ENCODE measurements at places on chromosomes 2 and 18.

GRCh38 chr2:182616471-182617393, 99.3 kb upstream of the DNAJC10 start:
- no peak for DNase-seq

DNA sequence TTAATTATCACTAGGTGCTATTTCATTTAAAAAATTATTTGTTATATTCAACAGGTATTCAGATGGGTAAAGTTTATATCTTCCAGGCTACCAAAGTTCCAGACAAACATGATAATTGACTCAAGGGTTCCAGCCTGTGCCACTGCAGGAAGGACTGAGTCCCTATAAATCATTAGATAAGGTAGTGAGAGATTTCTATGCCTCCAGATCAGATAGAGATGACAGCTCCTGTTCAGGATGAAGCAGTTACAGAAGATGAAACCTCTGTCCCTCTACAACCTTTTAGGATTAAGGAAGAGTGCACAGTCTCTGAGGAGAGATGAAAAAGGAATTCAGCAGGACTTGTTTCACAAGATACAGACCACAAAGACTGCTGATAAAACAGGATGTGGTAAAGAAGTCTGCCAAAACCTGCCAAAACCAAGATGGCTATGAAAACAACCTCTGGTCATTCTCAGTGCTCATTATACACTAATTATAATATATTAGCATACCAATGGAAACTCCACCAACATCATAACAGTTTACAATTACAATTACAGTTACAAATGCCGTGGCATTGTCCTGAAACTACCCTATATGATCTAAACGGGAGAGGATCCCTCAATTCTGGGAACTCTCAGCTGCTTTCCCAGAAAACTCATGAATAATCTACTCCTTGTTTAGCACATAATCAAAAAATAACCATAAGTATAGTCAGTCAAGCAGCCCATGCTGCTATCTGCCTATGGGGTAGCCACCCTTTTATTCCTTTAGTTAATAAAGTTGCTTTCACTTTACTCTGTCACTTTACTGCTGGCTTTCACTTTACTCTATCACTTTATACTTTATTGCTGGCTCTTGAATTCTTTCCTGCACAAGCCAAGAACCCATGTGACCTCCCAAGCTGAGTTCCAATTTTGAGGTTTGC, 288.5 kb downstream of the PDE11A start:
- no peak for DNase-seq

DNA sequence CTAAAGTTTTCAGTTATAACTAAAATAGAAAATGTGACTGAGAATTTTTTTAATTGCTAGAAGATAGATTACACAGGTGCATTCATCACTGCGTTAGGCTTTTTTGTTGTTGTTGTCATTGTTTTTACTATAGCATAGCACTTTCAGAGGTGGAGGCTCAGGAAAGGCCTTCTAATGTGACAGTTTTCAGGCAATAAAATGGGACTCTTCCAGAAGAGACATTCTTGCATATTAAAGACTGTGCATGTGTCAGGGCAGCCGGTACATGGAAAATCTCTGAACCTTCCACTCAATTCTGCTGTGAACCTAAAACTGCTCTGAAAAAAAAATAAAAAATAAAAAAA, 175.2 kb downstream of the METTL4 start:
- DNase-seq = no peak

- no peak for DNase-seq
These were observed 81.5 kb downstream of the EFEMP1 start for GRCh38 chr2:55842046-55842445.

DNA sequence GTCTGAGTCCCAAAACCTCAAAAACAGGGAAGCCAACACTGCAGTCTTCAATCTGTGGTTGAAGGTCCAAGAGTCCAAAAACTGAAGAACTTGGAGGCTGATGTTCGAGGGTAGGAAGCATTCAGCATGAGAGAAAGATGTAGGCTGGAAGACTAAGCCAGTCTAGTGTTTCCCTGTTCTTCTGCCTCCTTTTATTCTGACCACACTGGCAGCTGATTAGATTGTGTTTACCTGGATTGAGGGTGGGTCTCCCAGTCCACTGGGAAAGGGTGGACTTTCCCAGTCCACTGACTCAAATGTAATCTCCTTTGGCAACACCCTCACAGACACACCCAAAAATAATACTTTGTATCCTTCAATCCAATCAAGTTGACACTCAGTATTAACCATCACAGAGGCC, 27.5 kb upstream of the IL1B start:
- no peak for DNase-seq

GRCh38 chr2:37156071-37156856, 516 bp downstream of the EIF2AK2 start:
- DNase-seq = no peak

DNA sequence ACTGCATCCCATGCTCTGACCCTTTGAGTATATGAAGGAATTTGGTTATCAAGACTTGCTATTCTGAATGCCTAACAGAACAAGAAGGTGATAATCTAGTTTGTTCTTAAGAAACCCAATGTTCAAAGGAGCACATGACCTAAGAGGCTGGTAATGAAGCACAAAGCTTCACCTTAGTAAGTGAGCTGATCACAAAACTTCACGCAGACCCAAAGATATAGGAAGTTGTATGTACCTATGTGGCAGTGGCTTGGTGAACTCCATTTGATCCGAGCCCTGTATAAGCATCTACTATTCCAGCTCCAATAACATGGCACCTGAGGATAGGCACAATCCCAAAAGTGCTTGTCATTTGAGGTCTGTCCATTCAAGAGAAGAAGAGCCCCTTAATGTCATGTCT, 78.6 kb downstream of the ANKRD44 start:
- no peak for DNase-seq

DNA sequence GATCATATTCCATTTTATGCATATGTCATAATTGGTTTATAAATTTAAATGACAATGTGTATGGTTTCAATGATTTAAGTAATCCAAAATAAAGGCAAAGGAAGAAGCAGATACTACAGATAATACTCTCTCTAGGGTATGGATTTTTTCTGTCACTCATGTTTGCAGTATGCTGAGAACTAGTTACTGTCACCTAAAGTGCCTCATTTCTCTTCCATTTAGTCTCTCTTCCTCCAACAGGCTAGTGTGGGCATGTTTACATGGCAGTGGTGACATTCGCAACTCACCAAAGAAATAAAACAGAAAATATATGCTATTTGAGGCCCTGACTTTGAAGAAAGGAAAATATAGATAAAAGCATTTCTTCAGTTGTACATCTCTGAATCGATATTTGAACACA, 1460.4 kb upstream of the ZEB2 start:
- DNase-seq = no peak

DNA sequence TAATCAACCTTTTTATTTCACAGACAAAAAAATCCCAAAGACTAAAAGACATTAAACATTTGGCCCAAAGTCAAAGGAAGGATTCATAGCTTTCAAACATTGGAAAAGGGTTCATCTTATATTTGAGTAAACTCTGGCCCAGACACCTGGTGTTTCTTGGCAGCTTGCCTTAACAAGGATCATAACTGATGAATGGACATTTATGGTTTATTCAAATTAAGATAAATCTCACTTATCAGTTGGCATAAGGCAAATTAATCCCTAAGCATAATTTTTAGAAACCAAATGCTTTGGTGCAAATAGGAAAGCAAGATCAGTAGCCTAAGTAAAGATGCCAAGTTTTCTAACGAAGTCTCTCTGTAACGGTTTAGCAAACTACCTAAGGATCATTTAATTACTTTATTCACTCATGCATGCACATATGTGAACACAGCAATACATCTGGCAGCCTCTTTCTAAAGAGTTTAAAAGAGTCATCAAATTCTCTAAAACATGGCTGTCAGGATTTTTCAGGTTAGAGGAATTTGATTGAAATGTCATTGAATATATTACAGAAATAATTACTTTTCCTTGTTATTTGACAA, 323.4 kb upstream of the RBMS1 start:
- no peak for DNase-seq

GRCh38 chr2:98664323-98664722, 55.9 kb downstream of the UNC50 start:
- DNase-seq = no peak

DNA sequence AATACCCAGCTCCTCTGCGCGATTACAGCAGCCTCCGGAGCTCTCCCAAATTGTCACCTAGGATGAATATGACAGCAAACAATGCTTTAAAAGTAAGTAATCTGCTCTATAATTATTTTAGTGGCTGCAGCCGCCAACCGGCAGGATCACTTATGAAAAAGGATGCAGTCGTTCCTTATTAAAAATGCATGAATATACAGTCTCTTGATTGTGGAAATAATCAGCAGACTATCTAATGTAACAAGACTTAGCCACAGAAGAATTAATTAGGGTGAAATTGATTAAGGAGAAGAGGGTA, 71.8 kb upstream of the STPG4 start:
- DNase-seq = no peak

DNA sequence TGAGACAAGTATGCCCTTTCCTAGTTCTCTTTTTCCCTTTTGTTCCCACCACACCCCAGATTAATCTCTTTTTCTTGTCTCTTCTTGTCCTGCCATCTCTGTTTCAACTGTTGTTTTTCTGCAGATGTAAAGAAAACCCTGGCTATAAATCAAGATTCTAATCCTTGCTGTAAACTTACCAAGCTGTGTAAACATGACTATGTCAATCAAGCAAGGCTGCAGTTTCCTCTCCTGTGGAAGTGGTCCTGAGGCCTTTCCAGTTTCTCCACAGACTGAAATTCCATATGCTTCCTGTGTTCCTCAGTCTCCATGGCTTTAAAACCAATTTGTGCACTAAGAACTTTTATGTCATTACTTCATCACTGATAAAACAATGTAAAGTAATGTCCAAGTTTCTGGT, 288.8 kb upstream of the PIK3C3 start:
- DNase-seq = no peak

DNA sequence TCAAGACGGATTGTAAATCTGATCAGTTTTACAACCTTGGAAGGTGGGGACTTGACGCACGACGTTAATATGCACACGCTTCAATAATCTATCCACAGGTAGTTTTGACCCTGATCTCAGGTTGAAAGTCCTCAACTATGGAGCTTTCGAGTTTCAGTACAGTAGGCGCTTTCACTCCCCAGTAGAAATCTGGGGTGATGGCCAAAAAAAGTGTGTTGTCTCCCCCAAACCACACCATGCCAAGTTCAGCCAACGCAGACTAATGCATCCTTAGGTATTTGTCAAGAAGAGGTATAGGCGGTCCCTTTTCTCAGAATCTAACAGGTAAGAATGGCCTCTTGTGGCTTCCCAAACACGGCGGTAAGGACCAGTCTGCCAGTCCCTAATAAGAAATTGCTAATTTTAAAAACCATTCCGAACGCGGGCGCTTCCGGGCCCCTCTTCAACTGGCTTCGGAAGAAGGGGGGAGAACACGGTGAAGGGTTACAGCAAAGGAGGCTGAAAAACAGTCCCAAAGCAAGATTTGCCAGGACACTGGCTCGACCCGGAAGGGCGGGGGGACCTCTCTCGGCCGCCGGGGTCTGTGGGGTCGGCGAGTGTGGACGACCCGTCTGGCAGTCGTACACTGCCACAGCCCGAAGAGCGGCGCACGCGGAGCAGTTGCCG, 659 bp downstream of the FAM210A start:
- peak; percentile 2 for DNase-seq

DNA sequence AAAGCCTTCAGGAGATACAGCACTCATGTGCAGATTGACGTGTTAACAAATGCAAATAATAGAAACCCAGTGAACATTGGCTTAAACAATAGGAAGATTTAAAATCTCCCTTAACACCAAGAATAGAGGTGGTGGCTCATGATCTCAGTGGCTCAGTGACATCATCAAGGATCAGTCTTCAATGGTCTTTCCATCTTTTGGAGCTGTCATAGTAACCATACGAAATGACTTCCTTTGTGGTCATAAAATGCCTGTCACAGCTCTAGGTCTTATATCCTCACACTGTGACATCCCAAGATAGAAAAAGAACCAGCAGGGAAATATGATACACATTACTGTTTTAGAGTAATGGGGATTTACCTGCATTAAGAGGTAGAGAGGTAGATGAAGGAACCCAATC, 59.6 kb upstream of the ACKR3 start:
- DNase-seq = no peak

- no peak for DNase-seq
These were observed 17.4 kb downstream of the KCNIP3 start for GRCh38 chr2:95314598-95314963.

DNA sequence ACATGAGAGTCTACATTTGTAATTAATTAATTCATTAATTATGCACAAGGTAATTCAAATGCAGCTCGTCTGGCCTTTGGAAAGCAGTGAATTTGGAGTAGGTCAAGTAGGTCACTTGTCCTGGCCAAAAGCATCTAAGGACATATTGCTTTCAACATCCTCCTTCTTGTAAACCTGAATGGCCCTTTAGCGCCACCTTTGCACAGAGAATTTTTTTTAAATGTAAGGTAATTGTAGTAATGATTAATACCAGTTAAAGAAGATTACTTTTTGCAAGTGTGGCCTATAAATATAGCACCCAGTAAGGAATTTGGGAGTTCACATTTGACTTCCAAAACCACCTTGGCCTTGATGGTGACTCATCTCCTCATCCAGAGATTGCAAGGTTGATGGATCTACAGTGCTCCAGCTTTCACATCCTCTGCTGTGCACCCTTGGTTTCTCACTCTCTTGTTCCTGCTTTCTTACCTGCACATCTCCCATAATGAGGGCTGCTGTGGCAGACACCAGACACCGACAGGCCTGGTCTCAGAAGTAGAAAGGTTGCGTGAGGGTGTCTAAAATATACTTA, 481.7 kb downstream of the TGIF1 start:
- DNase-seq = no peak

GRCh38 chr2:204065566-204065965, 129.0 kb downstream of the ICOS start:
- DNase-seq = no peak

DNA sequence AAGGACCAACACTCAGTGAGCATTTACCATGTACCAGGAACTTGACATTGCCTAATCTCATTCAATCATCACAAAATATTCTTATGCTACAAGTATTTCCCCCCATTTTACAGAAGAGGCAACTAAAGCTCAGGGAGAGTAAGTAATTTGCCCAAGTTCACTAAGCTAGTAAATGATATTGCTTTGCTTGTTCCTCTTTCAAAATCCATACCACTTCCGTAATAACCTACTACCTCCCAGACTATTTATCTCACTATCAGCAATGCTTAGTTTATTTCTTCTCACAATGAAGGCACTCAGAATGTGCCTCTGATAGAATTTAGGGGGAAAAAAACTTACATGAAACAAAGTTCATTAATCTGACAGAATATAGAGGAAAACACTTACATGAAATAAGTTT, 1070.9 kb upstream of the FANCL start:
- DNase-seq = no peak

All from stimulated activated CD8-positive, alpha-beta memory T cell treated with anti-CD3 and anti-CD28 coated beads, Interleukin-7, amount 100 ng/mL, for 24 hours (primary cell).